SJSA1 (cell line): ENCODE measurements at places on chromosomes 2 and 18. TPM values are rescaled to one million over a fixed set of nuclear protein-coding genes. Genes with fewer than 3 reads are reported as not detected.

DNA sequence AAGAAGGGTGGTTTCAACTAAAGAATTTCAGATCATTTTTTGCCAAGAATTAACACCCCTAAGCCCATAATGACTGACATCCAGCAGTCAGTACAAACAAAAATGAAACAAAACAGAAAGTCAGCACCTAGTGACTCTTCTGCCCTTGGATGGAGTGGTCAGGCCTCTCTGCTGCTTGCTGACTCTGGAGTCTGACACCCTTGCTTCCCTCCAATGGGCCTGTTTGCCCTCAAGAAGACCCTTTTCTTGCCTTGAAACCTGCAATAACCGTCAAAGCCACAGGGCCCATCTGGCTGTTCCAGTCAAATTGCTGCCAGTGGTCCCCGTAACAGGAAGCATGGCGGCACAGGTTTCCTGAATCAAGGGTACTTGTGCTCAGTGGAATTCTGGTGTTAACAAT is 27.2 kb upstream of the CYTIP start:
- peaks cover 21% of the 10 kb centered on the region for H3K4me1 ChIP-seq
- no peak overlapping the region for H3K4me3 ChIP-seq
- no peak overlapping the region for H3K27ac ChIP-seq
- no peaks in the 10 kb centered on the region for H3K36me3 ChIP-seq
- no peaks in the 10 kb centered on the region for H3K27me3 ChIP-seq
- no peak for DNase-seq

DNA sequence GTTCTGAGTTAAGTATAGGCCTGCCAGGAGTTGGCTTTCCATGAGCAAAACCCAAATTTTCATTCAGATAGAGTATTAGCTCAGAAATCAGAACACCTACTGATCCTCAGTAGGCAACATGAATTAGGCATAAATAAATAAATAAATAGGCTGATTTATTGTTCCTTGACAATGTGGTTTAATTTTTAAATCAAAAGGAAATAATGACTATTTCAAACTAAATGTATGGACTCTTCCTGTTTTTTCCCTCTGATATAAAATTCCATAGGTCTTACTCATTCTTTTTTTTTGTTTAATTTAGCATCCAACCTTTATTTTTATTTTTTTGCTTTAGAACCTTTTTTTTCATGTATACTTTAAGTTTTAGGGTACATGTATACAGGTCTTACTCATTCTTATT is 140.2 kb upstream of the ITGA6 start:
- DNase-seq: no peak
- H3K27ac ChIP-seq: no peak overlapping the region
- no peaks in the 10 kb centered on the region for H3K27me3 ChIP-seq
- H3K4me1 ChIP-seq: peaks cover 29% of the 10 kb centered on the region

Gene FLACC1
- total RNA-seq: 0.58 and 0.75 TPM in 2 replicates

DNA sequence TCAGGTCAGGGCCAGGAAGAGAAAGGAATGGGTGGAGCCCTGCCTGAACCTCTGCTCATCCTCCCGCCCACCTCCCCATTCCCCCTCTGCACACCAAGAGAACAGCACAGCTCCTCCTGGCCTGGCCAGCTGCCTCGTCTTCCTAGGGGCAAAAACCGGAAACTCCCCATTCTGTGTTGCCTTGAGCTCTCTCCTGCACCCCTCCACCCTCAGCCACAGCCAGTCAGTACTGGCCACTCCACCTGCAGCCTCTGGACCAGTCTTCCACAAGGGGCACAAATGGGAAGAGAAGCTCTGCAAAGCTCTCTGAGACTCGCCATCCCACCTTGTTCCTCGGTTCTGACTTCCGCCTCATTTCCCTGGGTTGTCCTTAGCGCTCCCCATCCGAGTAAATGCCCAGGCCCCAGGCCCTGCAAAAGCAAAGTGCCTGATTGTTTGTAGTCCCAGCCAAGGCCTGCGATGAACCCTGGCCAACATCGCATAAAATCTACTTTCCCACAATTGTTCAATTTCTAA is 39.3 kb upstream of the SLC35G4 start:
- no peak for DNase-seq
- H3K36me3 ChIP-seq: no peaks in the 10 kb centered on the region
- no peak overlapping the region for H3K27ac ChIP-seq

DNA sequence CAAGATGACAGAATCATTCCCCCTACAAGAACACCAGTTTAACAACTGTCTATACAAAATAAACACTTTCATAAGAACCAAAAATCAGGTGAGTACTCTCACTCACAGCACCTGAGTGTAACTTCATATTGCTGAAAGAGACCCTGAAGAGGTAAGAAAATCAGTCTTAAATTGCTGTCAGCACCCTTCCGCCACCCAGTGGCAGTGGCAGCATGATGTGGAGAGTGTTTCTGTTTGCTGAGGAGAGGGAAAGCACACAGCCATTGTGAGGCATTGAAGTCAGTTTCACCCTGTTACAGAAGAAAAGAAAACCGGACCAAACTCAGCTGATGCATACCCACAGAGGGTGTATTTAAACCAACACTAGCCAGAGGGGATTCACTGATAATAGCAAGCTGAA is 1240.8 kb upstream of the CRIM1 start:
- no peak for DNase-seq
- H3K27me3 ChIP-seq: no peaks in the 10 kb centered on the region
- H3K27ac ChIP-seq: no peak overlapping the region
- no peaks in the 10 kb centered on the region for H3K4me1 ChIP-seq
- H3K4me3 ChIP-seq: no peak overlapping the region
- no peaks in the 10 kb centered on the region for H3K36me3 ChIP-seq

- no peak for DNase-seq
- no peaks in the 10 kb centered on the region for H3K4me1 ChIP-seq
- H3K27ac ChIP-seq: peak overlapping the region; percentile 85
- no peaks in the 10 kb centered on the region for H3K27me3 ChIP-seq
Observed at GRCh38 chr2:96800061-96801004, 15.7 kb upstream of the CNNM3 start.

DNA sequence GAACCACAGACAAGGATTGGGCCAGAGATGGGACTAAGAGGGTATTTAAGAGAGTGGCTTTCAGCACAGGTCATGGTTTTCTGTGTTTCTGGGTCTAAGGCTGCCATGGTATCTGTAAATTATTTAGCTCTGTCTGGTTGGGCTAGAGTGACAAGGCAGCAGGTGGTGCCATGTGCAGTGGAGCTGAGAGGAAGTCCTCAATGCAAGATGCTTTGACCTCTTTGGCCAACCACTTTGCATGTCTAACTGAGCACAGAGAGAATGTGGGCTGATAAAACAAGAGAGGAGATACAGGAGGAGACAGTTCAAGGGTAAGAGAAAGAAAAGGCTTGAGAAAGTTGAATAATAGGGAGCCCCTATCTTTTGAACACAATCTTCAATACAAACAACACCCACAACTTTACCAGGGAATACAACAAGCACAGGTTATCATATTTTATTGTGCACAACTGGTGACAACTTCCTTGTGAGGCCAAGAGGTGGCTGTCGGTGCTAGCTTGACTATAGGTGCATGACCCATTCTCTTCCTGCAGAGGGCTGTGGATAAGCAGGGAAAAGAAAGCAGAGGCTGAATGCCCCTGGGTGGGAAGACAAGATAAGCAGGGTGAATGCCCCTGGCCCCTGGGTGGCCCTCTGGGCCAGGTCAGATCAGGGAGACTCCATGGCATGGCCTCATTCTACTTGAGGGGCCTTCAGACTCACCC is 12.3 kb downstream of the FLACC1 start:
- no peak for DNase-seq
- no peak overlapping the region for H3K4me3 ChIP-seq
- no peaks in the 10 kb centered on the region for H3K36me3 ChIP-seq
- H3K27me3 ChIP-seq: no peaks in the 10 kb centered on the region
